ENCODE measurements at places on chromosomes 3 and 15.

DNA sequence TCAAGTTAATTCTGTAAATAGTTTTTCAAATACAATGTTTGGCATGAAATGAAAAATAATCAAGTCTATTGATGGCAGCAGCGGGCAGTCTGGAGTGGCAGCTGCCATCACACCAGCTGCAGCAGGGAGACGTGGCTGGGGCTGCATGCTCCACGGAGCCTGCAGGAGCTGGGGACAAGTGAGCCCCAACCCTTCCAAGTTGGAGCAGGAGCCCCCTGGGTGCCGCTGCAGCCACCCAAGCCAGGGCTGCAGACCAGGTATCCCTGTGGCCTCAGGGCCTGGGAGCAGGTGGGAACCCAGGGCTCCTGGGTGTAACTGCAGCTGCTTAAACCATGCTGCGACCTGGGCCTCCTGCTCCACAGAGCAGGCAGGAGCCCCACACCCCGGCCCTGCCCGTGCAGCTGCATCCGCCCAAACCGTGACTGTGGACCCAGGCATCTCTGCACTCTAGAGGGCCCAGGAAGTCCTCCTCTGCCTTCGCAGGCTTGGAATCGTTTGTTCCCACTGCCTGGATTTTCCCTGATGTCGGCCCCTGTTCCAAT lies 257.4 kb downstream of the PLOD2 start:
- no peak for DNase-seq

DNA sequence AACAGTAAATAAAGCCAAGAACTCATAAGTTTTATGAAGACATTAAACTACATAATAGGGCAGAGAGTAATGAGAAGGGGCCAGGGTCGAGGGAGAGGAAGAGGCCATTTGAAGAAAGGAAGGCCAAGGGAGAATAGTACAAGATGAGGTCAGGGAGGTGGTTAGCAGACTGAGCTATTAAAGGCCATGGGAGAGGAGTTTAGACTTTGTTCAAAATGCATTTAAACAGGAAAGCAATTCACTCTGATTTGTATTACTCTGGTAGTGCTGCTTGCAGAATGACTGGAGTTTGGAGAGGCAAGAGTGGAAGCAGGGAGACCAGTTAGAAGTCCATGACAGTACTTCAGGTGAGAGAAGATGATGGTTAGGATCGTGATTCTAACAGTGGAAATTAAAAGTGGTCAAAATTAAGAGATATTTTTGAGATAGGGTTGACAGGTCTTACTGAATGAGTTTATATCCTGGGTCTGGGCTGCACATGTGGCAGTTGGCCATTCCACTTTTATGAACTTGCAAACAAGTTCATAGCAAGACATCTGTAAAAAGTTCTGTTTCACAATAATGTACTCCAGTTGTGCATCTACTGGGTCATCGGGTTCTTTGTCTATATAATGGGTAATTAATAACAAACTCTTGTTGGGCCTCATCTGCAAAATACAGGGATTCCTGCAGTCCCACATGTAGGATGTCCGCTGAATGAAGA lies 16.3 kb downstream of the PPP2R3A start:
- no peak for DNase-seq

- no peak for DNase-seq
These were observed 95.0 kb downstream of the FNDC3B start for GRCh38 chr3:172134352-172134751.

DNA sequence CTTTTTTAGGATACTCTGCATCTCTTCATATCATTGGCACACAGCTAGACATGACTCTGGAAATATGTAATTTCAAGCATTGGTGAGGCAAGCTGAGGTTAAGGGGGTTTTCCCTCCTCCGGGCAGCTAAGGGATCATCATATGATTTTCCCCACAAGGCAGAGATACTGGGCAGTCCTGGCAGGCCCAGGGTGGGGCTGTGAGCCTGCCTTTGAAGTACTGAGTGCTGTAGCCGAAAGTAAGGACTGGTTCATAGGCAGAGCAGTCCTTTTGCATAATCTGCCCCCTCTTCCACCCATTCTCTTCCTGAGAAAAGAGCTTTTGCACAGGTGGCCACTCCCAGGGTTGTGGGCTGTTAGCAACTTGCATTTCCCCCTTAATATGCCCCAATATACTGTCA lies 168.8 kb upstream of the MANF start:
- no peak for DNase-seq

DNA sequence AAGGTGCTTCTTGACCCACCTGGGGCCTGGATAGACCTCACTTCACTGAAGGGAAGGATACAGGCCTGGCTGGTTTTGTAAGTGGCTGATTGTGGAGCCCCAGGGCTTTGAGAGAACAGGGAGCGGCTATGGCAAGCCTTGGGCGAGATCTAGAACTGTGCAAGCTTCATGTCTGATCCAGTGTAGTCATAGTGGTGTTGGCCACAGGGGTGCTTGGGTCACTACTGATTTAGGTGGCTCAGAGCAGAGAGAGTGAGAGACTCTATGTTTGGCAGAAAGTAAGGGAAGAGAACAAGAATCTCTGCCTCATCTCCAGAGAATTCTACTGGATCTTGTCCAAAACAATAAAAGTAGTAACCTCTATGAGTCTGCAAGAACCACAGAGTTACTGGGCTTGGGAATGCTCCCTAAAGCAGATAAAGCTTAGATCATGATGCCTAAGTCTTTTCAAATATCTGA lies 394.2 kb upstream of the EPHA3 start:
- DNase-seq, result no peak

- no peak for DNase-seq
These were observed 24.2 kb downstream of the PTH1R start for GRCh38 chr3:46901591-46902187.

DNA sequence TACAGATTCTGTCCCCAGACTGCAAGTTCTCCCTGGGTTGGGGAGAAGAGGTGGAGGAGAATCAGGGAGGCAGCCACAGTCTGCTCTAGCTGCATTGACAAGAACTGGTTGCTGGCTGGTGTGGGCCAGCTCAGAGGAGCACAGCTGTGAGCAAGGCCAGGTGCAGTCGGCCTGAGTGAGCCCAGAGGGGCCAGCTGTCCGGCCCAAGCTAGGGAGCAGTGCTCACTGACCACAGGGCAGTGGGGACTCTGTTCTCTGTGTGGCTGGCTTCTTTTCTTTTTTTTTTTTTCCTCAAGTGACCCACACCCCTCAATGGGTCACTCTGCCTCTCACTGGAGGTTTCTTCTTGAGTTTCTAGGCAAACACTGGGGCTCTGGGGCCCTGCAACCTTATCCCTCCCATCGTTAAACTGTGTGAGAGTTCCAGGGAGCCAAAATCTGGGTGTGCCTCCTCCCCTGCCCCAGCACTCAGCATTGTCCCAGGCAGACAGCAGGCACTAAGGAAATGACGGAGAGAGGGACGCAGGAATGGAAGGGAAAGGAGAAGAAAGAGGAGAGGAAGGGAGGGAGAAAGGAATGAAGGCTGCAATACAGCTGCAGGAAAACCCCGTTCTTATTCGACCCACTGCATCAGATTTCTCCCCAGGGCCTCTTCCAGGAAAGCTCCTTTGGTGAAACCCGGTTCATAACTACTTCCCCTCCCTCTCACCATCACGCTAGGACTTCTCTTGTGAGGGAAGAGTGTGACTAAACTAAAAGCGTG lies 37.7 kb upstream of the HES1 start:
- no peak for DNase-seq
